GM12878 (cell line): ENCODE measurements at places on chromosomes 16 and 17.

- no peak overlapping the region for H3K27ac ChIP-seq
- peaks cover 60% of the 10 kb centered on the region for H3K36me3 ChIP-seq
- no peak for DNase-seq
- H3K4me3 ChIP-seq: no peak overlapping the region
- H3K27me3 ChIP-seq: no peaks in the 10 kb centered on the region
- no peaks in the 10 kb centered on the region for H3K4me1 ChIP-seq
Measured at GRCh38 chr17:82252511-82253178, 20.9 kb downstream of the CSNK1D start.

DNA sequence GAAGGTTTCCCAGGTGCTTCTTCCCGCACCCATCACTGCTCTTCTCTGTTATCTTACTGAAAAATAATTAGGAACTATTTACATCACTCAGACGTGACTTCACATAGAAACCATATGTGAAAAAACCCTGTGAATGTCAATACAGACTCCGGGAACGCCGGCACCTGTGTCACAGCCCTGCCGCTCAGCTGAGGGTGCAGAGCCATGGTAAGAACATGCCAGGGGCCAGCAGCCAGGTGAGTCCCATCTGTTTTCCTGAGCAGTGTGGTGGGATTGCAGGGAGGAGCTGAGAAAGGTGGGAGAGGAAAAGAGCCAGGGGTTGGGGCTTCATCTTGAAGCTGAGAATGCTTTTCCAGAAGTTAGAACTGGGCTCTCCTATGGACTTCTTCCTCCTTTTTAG is 13.7 kb downstream of the FOXF1 start:
- H3K27me3 ChIP-seq: no peaks in the 10 kb centered on the region
- H3K36me3 ChIP-seq: no peaks in the 10 kb centered on the region
- H3K4me3 ChIP-seq: no peak overlapping the region
- no peaks in the 10 kb centered on the region for H3K4me1 ChIP-seq
- DNase-seq: no peak

DNA sequence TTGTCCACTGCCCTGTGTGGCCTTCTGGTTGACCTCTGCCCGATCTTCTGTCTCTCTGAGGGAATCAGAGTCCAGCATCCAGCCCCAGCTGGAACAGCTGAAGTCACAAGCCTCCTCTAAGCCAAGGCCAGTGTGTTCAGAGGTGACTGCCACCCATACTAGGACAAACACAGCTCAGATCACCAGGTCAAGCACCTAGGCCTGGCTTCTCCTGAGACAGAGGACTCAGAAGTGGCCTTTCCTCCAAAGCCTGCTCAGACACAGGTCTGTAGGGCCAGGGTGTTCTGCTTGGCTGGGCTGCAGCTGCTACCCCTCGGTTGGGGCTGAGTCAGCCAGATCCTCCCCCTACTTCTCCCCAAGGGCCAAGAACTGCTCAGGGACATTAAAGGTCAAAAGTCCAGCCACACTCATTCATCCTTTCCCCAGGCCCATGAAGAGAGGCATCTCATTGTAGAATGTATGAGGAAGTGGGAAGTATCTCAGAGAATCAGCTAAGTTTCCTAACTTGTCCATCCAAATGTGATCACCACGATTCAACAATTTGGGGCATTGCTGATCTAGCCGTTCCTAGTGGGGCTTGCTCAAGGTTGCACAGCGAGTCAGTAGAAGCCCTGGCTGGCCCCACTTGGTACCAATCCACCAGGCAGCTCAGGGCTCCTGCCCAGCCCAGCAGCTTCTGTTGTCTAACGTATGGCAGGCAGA is 7.6 kb downstream of the SLC46A1 start:
- H3K27me3 ChIP-seq: no peaks in the 10 kb centered on the region
- H3K4me1 ChIP-seq: no peaks in the 10 kb centered on the region; the same call in 1 of the 2 replicates
- no peak overlapping the region for H3K4me3 ChIP-seq
- H3K36me3 ChIP-seq: peaks cover 6% of the 10 kb centered on the region; the same call in 1 of the 2 replicates

- no peaks in the 10 kb centered on the region for H3K27me3 ChIP-seq
- peaks cover 48% of the 10 kb centered on the region for H3K4me1 ChIP-seq
- DNase-seq: peak; percentile 91
- H3K4me3 ChIP-seq: peak overlapping the region; percentile 85
- H3K36me3 ChIP-seq: no peaks in the 10 kb centered on the region
Measured at GRCh38 chr17:76271669-76272540, 6.8 kb downstream of the UBALD2 start.

DNA sequence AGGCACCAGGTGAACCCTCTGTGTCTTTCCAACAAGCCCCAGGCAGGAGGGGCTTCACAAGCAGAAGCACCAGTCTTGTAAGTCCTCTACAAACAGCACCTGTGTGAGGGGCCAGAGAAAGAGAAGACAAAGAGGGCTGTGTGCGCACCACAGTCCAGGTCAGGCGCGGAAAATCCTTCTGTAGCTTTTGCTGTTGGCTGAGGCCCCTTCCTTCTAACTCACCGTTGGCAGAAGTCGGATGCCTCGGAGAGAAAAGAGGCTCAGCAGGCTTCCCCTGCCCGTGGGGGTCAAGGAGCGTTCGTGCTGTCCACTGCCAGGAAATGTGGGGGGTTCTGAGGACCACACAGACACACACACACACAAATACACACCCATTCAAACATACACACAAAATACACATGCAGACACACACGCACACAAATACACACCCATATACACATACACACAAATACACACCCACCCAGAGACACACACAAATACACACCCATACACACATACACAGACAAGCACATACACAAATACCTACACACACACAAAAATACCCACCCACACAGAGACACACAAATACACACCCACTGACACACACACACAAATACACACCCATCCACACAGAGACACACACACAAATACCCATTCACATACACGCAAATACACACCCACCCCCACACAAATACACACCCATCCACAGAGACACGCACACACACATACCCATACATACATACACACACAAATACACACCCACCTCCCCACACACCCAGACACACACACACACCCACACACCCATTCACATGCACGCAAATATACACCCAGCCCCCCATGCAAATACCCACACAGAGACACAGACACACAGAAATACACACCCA is 6.8 kb downstream of the ZG16B start:
- H3K36me3 ChIP-seq: no peaks in the 10 kb centered on the region
- no peak overlapping the region for H3K27ac ChIP-seq
- no peak for DNase-seq

DNA sequence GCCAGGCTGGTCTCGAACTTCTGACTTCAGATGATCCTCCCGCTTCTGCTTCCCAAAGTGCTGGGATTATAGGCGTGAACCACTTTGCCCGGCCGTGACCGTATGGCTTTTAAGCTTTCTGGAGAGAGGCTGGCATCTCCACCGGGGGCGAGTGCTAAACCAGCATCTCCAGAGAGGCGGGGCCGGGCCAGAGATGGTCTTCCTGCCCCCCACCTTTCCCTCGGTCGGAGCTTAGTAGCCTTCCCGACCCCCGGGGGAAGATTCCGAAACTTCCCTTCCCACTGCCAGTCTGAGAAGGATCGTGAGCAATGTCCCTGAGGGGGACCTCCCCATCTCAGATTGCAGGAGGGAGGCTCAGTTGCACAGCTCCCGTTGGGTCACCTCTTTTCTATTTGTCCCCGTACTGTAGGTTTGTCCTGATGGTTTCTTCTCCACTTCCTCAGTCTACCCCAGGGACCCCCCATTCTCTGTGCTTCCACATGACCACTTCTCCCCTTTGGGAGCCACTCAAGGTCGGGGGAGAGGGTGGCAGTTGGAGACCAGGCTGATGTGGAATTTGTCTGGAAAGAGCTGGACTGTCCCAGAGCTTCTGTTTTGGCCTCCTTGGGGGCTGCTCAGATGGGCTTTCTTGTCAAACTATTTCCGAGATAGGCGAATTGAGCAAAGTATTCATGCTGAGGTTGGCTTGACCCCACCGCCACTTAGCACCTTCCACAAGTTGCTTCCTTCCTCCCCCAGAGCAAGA is 18.2 kb downstream of the IGF2BP1 start:
- no peak for DNase-seq
- no peaks in the 10 kb centered on the region for H3K36me3 ChIP-seq
- H3K4me3 ChIP-seq: no peak overlapping the region
- H3K27me3 ChIP-seq: peaks cover 1% of the 10 kb centered on the region

- H3K36me3 ChIP-seq: no peaks in the 10 kb centered on the region
- H3K4me1 ChIP-seq: peaks cover 8% of the 10 kb centered on the region
- no peak overlapping the region for H3K4me3 ChIP-seq
- no peak for DNase-seq
- no peak overlapping the region for H3K27ac ChIP-seq
Measured at GRCh38 chr17:78291944-78292910, 60.8 kb downstream of the TMEM235 start.

DNA sequence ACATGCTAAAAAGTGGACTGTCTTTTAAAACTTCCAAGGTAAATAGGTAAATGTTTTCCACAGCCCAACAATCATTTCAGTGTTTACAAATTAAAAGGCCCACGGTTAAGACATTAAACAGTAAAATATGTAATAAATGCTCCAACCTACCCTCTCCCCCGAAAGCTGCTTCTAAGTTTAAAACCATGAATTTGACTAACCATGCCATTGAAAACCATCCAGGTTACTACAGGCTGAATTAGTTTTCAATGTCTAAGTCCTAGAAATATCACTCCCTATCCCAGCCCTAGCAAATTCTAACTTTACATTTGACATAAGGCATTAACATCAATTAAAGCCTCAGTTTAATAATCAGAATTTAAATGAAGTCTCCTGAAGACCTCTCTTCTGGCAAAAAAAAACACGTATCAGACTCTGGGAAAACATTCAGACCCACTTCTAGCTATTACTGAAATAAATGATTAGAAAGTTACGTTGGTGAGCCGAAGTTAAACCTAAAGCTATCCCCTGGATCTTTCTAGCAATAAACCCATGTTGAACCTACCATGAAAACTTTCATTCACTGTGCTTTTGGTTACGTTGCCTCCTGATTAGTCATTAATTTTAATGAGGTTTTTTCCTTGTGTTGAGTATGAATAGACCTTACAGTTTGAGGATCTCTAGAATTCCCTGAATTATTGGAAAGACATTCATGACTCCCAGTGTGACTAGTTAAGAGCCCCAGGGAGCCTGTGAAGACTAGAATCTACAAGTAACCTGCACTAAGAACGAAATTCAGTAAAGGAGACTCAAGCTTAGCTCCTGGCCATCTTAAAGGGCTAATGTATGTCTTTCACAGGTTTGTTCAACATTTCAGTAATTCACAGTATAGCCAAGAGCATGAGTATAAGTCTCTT is 1.7 kb upstream of the POLG2 start:
- peaks cover 40% of the 10 kb centered on the region for H3K36me3 ChIP-seq
- no peak for DNase-seq
- no peaks in the 10 kb centered on the region for H3K27me3 ChIP-seq
- H3K4me3 ChIP-seq: no peak overlapping the region

DNA sequence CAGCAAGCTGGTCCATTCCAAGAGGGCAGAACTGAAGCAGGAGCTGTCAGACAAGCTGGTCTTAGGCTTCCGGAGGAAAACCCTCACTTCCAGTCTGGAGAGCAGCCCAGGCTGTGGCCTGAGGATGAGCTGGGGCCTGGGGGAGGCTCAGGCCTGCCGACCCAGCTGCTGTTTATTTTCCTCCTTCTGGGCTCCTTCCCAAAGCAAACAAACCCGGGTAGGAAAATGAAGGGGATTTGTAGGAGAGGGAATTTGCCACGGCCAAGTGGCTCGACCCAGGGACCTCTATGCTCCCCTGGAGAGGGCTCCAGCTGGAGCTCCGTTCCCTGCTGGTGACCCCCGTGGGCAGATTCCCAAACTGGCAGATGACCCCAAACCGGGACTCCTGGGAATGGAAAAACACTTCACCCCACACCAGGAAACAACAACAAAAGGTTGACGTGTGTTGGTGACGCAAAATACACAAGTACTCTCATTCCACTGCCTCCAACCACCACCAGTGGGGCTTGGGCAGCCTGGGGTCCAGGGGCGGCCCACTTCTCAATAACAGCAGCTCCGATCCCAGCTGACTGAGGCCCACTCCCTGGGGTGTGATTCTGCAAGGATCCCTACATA is 8.8 kb downstream of the JUP start:
- no peaks in the 10 kb centered on the region for H3K27me3 ChIP-seq
- DNase-seq: no peak
- no peak overlapping the region for H3K4me3 ChIP-seq
